H1 (cell line): ENCODE measurements at places on chromosomes 7 and 10. TPM values are rescaled to one million over a fixed set of nuclear protein-coding genes. Genes with fewer than 3 reads are reported as not detected.

Gene MGAM2
- not detected in 2 replicates for total RNA-seq

Gene HTR7
- total RNA-seq: 24.6 and 26.9 TPM in 2 replicates

Gene PNLIPRP2
- 0.21 TPM in 1 of 2 replicates, not detected in the other for total RNA-seq

Gene SFTPA2
- total RNA-seq: not detected in 2 replicates

Gene NODAL
- 6.3 and 7.3 TPM in 2 replicates for total RNA-seq

Gene AKR1E2
- 3.5 TPM in 2 replicates for total RNA-seq

- DNase-seq: peak; percentile 69
- no peak overlapping the region for H3K4me3 ChIP-seq
- no peaks in the 10 kb centered on the region for H3K36me3 ChIP-seq
- peaks cover 3% of the 10 kb centered on the region; the same call in 1 of the 2 replicates for H3K27me3 ChIP-seq
- H3K4me1 ChIP-seq: peaks cover 18% of the 10 kb centered on the region
These were observed 504.3 kb downstream of the DNAJB6 start for GRCh38 chr7:157840914-157841772.

- H3K27ac ChIP-seq: no peak overlapping the region
- no peaks in the 10 kb centered on the region for H3K36me3 ChIP-seq
- no peak for DNase-seq
- no peak overlapping the region for H3K4me3 ChIP-seq
- H3K27me3 ChIP-seq: no peaks in the 10 kb centered on the region
- no peaks in the 10 kb centered on the region; the same call in 1 of the 2 replicates for H3K4me1 ChIP-seq
These were observed 1.0 kb downstream of the ACSL5 start for GRCh38 chr10:112374724-112375541.

- H3K4me3 ChIP-seq: no peak overlapping the region
- no peaks in the 10 kb centered on the region for H3K4me1 ChIP-seq
- H3K27ac ChIP-seq: no peak overlapping the region
- H3K27me3 ChIP-seq: no peaks in the 10 kb centered on the region
- DNase-seq: no peak
- H3K36me3 ChIP-seq: no peaks in the 10 kb centered on the region
These were observed 144.0 kb upstream of the ITGB1 start for GRCh38 chr10:33102071-33102470.

GRCh38 chr7:140640060-140640637 lies 464 bp downstream of the DENND2A start:
- no peak for DNase-seq
- no peaks in the 10 kb centered on the region for H3K36me3 ChIP-seq
- H3K4me1 ChIP-seq: peaks cover 27% of the 10 kb centered on the region
- H3K27ac ChIP-seq: no peak overlapping the region
- peak overlapping the region; percentile 58 for H3K4me3 ChIP-seq
- H3K27me3 ChIP-seq: peaks cover 24% of the 10 kb centered on the region

DNA sequence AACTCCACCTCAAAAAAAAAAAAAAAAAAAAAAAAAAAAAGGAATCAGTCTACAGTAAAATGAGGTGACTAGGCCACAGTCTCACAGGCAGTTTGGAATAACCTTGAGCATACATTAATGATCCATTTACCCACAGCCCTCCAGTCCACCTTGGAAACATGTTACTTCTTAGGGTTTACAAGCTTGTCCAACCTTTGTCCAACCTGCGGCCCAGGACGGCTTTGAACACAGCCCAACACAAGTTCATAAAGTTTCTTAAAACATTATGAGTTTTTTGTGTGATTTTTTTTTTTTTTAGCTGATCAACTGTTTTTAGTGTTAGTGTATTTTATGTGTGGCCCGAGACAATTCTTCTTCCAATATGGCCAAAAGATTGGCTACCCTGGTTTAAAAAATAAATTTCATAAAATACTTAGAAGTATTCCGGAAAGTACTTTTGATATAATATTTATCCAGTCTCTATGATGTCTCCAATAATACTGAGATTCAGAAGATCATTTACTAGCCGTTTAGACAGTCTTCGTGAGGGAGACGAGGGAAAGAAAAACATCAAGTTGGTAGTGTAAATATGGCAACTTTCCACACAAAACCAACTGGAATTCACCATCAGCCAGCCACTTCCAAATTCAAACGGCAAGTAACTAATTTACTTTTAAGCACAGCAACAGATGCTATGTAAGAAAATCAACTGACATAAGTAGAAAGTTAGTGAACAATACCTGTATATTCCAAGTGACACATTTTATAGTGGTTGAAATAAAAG lies 9.9 kb downstream of the BAZ1B start:
- no peaks in the 10 kb centered on the region for H3K27me3 ChIP-seq
- H3K4me3 ChIP-seq: no peak overlapping the region
- H3K4me1 ChIP-seq: no peaks in the 10 kb centered on the region
- DNase-seq: no peak
- H3K27ac ChIP-seq: no peak overlapping the region
- H3K36me3 ChIP-seq: peaks cover 58% of the 10 kb centered on the region

- no peaks in the 10 kb centered on the region for H3K4me1 ChIP-seq
- DNase-seq: no peak
- H3K27ac ChIP-seq: no peak overlapping the region
These were observed 460.3 kb downstream of the SUGCT start for GRCh38 chr7:40595129-40595528.
